MG63 (cell line): ENCODE measurements at places on chromosomes 6 and 20.

DNA sequence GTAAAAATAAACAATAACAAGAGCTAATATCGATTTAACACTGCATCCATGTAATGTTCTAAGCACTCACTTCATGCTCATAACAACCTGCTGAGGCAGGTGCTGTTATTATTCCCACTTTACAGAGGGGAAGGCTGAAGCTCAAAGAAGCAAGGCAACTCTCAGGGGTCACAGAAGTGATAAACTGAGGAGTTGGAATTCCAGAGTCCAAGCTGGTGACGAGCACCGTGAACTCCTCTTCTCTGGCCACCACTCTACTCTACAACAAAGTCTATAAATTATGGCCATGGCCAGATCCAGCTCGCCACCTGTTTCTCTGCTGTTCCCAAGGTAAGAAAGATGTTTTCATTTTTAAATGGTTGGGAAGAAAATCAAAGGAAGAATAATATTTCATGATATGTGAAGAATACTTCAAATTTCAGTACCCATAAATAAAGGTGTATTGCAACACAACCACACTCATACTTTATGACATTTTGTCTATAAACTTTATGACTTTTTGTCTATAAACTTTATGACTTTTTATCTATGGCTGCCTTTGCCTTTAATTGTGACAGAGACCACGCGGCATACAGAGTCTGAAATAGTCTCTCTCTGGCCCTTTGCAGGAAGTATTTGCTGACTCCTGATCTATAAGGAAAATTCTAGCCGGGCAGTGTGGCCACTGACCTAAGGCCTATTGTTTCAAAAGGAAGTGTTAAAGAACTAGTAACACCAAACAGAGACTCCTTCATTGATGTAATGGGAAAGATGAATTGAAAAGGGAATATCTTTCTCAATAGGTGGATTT is 113.2 kb upstream of the KCNG1 start:
- no peak for DNase-seq

DNA sequence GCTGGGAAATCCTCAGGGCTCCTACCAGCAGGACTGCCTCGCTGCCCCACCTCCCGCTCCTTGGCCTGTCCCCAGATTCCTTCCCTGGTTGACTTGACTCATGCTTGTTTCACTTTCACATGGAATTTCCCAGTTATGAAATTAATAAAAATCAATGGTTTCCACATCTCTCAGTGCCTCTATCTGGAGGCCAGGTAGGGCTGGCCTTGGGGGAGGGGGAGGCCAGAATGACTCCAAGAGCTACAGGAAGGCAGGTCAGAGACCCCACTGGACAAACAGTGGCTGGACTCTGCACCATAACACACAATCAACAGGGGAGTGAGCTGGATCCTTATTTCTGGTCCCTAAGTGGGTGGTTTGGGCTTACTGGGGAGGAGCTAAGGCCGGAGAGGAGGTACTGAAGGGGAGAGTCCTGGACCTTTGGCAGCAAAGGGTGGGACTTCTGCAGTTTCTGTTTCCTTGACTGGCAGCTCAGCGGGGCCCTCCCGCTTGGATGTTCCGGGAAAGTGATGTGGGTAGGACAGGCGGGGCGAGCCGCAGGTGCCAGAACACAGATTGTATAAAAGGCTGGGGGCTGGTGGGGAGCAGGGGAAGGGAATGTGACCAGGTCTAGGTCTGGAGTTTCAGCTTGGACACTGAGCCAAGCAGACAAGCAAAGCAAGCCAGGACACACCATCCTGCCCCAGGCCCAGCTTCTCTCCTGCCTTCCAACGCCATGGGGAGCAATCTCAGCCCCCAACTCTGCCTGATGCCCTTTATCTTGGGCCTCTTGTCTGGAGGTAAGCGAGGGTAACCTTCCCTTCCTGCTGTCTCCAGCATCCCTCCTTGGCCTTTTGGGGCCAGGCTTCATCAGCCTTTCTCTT is at the start of gene CFB:
TSS of gene CFB (plus strand) at position 589 of the 863 bp plus-strand sequence. CDS start at position 716, 127 bp downstream.
- peak; percentile 89 for DNase-seq

GRCh38 chr20:24544371-24544770 is 74.9 kb downstream of the SYNDIG1 start:
- no peak for DNase-seq

GRCh38 chr6:108760126-108761050 is 87.8 kb upstream of the ARMC2 start:
- peak; percentile 8 for DNase-seq

DNA sequence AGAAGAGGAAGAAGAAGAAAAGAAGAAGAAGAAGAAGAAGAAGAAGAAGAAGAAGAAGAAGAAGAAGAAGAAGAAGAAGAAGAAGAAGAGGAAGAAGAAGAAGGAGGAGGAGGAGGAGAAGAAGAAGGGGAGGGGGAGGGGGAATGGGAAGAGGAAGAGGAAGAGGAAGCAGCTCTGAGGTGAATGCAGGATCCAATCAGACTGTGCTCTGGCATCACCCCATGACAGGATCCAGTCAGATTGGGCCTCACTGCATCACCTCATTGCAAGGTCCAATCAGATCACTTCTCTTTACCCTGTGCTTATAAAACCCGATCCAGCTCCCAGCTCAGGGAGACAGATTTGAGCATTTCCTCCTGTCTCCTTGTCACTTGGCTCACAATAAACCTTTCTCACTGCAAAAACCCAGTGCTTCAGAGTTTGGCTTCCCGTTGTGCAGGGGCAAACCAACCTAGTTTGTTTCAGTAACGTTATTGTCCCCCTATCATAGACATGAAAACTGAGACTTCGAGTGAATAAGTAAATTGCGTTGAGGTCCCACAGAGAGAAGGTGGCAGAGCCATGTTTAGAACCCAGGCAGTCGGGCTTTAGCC is 28.6 kb upstream of the YWHAB start:
- DNase-seq: no peak

DNA sequence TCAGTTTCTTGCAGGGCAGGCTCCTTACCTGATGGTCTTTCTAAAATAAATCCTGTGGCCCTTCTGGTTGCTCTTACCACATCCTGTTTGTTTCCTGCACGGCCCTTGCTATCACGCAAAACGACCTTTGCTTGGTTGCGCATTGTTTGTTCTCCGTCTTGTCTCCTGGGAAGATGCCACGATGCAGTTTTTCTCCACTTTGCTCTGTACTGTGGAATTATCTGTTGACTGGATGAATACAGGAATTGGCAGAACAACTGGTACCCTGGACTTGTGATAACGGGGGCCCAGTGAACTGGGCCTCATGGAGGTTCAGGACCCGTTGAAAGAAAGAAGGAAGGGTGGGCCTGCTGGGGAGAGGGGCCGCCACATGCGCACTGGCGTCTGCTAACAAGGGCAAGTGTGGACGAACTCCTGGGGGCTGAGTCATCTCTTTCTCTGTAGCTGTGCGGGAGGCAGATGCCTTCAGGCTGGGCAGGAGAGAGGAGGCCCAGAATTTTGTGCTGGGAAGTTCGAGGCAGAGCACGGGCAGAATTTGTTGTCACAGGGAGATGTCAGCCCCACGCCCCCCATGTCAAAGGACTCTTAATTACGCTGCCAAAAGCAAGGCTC is 139.9 kb downstream of the BMP7 start:
- DNase-seq: no peak

GRCh38 chr6:142648036-142648451 is 296.9 kb downstream of the HIVEP2 start:
- DNase-seq: no peak

- no peak for DNase-seq
Observed at GRCh38 chr6:24026050-24026449, 100.0 kb upstream of the NRSN1 start.

- no peak for DNase-seq
Observed at GRCh38 chr6:75236630-75237029, 7.0 kb downstream of the COX7A2 start.

DNA sequence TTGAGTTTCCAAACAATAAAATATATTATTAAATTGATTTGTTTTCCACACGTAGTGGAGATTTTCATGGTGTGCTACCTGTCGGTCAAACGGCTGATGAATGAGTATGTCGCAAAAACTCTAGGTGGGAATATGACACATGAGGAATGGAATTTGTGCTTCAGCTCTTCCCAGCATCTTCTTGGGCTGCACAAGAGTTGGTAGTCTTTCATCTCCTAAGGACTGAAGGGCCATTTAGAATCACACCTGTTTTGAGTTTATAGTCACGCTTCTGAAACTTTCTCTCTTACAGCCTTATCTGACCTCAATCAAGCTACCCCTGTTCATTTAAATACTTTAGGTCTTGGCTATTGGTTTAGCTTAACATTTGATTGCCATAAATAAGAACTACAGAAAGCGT is 157.7 kb upstream of the AKAP12 start:
- DNase-seq: no peak

DNA sequence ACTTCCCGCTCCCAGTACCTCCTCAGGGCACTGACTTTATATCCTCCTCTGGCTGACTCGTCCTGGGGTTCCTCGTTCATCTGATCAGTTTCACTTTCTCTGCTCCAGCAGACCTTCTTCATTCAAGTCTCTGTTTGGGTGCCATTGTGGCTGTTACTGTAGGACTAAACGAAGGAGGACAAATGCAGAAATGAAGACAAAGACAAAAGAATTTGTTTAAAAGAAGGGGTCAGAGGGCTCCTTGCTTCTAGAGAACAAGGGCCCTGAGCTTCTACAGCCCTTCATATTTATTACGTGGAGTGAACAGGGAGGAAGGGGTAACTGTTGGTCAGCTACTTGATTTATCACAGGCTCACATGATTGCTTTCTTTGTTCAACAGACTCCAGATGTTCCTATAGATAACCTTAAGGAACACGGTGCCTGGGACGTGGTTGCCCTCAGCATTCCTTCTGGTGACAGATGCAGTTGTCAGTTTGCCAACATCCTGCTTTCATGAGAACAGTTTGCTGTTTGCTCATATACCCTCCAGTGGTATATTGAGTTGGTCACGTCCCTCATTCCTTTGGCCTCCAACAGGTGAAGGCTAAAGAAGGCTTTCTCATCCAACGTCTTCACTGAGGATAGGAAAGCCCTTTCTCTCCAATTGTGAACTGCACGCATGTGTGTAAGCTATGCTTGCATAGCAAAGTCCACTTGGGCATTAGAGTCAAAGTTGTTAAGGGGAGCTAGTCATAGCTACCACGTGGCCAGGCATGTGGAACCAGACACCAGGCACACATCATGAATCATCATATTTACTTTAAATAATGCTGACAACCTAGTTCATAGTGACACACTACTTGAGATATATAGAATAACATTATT is 69.1 kb upstream of the BTN3A2 start:
- DNase-seq: peak; percentile 26

GRCh38 chr6:46410334-46410953 is 80.8 kb downstream of the RCAN2 start:
- no peak for DNase-seq

DNA sequence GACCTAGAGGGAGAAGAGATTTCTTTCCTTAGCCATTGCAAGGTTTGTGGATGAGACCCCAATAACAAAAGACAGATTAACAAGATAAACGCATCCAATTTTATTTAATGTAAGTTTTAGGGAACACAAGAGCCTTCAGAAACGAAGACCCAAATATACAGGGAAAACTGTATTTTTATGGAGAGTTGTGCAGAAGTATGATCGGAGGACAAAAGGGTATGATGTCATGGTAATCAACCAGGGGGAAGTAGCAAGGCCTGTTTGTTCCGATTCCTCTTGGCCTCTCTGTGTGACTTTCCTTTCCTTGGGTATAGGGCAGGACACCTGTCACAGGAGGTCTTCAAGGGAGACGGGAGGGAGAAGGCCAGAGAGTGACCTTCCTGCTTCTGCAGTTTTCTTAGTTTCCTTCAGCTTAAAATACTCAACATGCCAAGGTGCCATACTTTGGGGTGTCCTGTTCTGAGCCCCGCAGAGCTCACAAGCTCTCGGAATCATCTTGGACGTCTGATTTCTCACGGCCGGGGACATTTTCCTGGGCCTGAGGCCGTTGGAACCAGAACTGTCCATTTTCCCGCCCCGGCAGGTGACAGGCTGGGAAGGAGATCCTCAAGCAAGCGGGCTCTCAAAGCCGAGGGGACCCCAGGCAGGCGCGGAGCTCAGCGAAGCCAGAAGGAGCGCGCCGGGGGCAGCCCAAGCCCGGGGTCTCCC is 21.7 kb downstream of the TMC2 start:
- DNase-seq: no peak

DNA sequence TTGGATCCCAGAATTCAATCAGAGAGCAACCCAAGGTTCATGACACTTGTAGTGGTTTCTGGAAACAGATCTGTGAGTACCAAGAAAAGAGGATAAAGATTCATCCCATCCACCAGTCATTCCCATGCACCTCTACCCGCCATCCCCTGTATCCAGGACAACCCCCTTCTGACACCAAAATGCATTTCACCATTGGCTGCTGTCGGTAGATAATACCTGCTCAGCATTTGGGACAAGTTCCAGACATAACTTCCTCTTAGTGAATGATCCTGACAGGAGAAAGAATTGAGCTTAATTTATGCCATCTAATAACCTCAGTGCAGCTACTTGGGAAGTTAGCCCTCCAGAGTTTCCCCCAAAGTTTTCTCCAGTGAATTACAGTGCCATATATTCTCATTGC is 329.1 kb downstream of the ZFAND3 start:
- no peak for DNase-seq

DNA sequence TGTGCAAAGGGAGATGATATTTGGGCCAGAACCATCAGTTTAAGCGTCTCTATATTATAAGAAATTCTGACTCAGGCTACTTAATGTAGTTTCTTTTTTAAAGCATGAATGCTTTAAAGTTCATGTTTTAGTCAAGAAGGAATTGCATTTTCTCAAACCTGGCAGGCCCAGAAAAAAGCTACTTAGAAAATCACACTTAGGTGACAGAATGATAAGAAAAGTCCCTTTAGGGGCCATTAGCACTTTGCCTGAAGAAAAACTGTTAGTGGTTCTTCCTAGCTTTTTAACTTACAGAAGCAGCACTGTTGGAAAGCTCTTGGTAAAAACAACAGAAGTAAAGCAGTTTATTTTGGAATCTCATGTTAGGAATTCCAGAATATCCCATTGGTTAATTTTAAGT is 387.8 kb downstream of the PLCB1 start:
- no peak for DNase-seq

DNA sequence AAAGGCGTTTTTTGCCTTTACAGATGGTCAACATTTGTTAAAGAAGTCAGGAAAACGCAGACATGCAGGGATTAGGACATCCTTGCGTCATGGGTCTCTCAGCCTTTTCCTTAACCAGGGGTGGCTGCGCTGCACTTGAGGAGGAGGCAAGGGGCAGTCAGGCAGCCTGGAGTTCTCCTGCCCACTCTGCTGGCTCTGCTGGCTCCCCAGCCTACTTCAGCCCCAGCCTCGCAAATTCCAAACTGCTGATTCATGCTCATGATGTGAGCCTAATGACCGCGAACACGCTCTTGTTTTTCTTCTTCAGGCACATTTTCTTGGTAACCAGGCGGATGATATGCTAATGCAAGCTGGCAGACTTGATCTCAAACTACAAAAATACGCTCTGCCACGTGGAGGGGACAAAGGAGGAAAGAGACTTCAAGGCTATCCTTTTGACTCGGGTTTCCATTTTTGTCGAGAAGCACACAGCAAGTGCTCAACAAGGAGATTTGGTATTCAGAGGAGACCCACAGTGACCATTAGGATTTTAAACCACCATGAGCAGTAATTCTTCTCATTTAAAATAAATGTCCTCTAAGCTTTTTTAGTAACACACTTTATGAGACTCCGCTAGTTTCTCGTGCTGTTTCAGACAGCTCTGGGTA is 290.3 kb upstream of the STXBP5 start:
- peak; percentile 95 for DNase-seq

GRCh38 chr6:160226118-160226591 is 32.5 kb downstream of the SLC22A2 start:
- no peak for DNase-seq

GRCh38 chr20:9093218-9093957 is 24.5 kb downstream of the PLCB4 start:
- DNase-seq: no peak

GRCh38 chr20:48585061-48585870 is 242.5 kb downstream of the PREX1 start:
- no peak for DNase-seq

- DNase-seq: peak; percentile 87
Observed at GRCh38 chr20:49583669-49584417, 15.9 kb upstream of the PTGIS start.
